ENCODE measurements at places on chromosomes 2 and 18. TPM values are rescaled to one million over a fixed set of nuclear protein-coding genes. Genes with fewer than 3 reads are reported as not detected.

GRCh38 chr18:78871618-78872017, 108.0 kb upstream of the SALL3 start:
- DNase-seq: peak; percentile 76

DNA sequence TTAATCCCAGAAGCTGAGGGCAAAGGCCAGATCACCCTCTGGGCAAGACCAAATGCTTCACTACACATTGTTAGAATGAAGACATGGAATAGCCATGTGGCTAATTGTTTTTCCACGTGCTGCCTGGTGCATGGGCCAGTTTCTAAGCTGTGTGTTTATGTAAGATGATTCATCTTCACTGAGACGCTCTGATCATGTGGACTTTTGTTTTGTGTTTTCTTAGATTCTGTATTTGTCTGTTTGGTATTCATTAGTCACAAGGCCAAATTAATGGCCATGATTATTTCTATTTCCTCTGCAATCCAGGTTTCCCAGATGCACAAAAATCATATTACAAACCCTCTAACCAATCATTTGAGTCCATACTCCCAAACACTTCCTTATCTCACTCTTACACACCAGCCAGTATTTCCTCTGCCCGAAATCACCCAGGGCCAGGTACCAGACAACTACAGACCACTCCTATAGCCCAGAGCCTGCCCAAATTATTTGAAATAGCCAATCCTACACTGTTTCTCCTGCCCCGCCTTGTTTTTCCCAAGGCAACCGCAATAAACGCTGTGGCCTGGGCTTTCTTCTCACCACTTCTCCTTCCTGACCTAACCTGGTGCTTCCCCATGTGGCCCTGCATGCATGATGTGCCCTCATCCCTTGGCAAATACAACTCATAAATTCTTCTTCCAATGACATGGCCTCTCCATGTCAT, 94.2 kb upstream of the SP3 start:
- no peak for DNase-seq

DNA sequence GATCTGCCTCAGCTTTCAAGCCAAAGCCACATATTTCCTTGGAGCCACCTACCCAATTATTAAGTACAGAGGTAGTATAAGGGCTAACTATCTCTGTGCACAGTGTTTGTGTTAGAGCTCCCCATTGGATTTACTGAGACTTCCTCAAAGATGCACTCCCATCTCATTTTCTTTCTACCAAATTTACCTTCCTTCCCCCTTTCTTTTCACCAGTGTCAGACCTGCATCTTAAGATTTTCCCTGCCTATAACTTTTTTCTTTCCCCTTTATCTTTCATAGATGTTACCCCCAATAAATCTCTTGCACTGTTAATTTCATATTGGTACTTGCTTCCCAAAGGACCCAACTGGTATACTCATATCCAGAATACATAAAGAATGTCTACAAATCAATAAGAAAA, 5.9 kb upstream of the REL start:
- no peak for DNase-seq

NTSR2 gene
- total RNA-seq: not detected

LOXL3 gene
- 11.2 TPM for total RNA-seq

DNA sequence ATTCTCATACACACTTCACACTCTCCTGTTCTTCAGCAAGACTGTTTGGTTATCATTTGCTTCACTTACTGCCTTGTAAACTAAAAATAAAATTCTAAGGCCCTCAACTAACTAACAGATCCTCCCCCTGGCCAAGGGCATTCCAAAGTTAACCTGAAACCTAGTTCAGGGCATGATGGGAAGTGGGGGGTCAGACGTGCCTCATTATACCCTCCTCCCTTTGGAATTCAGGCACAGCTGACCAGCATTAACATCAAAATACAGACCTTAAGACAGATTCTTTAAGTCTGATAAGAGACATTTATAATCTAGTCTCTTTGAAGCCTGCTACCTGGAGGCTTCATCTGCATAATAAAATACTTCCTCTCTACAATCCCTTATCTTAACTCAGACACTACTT, 221.0 kb downstream of the NOL4 start:
- DNase-seq: no peak

SLC5A7 gene
- total RNA-seq: 0.51 TPM

MTCL1 gene
- total RNA-seq: 36.9 TPM

- no peak for DNase-seq
Measured at GRCh38 chr18:76530846-76531245, 35.8 kb upstream of the ZNF516 start.

DNA sequence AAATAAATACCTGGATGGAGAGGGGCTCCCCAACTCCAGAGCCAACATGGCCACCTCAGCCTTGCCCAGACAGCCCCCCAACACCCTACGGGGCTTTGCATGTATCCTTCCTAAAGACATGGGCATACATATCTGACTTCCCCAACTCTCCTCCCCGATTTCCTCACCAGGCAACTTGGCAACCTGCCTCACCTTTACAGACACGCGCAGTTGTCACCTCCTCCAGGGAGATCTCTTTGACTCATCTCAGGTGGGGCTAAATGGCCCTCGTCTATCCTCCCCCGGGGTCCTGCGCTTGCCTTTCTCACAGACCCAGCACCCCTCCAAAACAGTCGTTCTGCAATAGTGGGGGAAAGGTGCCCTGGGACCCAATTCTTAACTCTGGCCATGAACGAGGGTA, 10.6 kb upstream of the BIN1 start:
- no peak for DNase-seq

FAP gene
- 50.0 TPM for total RNA-seq

DNA sequence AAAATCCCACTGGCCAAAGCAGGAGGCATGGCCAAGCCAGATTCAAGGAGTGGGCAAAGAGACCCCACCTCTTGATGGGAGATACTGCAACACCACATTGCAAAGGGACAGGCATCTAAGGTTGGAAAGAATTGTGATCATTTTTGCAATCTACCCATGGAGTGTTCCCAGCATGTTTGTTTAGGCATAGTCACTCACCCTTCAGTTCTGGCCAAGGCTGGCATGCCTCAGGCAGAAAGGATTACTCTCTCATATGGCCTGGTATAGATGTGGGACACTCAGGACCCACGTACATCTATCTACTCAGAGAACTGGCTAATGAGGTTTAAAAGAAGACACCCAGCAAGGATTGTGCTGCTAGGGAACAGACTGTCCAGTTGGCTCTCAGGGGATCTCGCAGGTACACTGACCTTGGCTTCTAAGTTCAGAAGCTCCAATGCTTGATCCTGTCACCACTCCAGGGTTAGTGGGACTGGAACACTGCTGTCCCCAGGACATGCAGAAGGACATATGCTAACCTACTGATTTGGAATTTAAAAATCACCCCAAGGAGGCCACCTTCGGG, 183.7 kb downstream of the KLHL29 start:
- no peak for DNase-seq

GRCh38 chr18:48321536-48321935, 87.6 kb downstream of the ZBTB7C start:
- no peak for DNase-seq

- DNase-seq: peak; percentile 35
Measured at GRCh38 chr2:240139666-240140393, 628 bp downstream of the OTOS start.

TMEM185B gene
- 19.5 TPM for total RNA-seq

SRBD1 gene
- 25.1 TPM for total RNA-seq

DNA sequence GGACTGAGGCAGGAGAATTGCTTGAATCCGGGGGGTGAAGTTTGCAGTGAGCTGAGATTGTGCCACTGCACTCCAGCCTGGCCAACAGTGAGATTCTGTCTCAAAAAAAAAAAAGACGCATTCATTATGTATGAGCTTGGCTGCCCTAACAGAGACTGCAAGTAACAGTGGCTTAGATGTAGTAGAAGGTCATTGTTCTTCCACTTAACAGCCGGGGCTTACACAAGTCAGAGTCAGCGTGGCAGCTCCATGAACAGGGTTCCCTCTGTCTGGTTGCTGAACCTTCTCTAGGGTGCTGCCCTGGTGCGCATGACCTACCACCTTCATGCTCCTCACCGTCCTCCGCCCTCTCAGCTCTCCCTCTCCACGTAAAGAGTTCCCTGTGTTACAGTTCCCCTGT, 49.1 kb upstream of the IGFBP2 start:
- no peak for DNase-seq

MYCN gene
- 7.3 TPM for total RNA-seq
